ENCODE measurements at places on chromosomes 11 and 22. TPM values are rescaled to one million over a fixed set of nuclear protein-coding genes. Genes with fewer than 3 reads are reported as not detected.

Gene SCGB1A1
- total RNA-seq = not detected

Gene CCDC89
- total RNA-seq = 0.25 TPM

Gene C11orf52
- not detected for total RNA-seq

Gene MS4A12
- not detected for total RNA-seq

Gene ANKRD49
- 18.9 TPM for total RNA-seq

Gene TSKU
- 6.4 TPM for total RNA-seq

Gene GSTT2B
- total RNA-seq = 0.74 TPM

Gene ACRV1
- total RNA-seq = 0.25 TPM
